ENCODE measurements at places on chromosomes 12 and 14. TPM values are rescaled to one million over a fixed set of nuclear protein-coding genes. Genes with fewer than 3 reads are reported as not detected.

- no peak for DNase-seq
Measured at GRCh38 chr12:102024765-102025164, 37.0 kb downstream of the WASHC3 start.

- no peak for DNase-seq
Measured at GRCh38 chr12:89834676-89835075, 126.0 kb upstream of the ATP2B1 start.

DNA sequence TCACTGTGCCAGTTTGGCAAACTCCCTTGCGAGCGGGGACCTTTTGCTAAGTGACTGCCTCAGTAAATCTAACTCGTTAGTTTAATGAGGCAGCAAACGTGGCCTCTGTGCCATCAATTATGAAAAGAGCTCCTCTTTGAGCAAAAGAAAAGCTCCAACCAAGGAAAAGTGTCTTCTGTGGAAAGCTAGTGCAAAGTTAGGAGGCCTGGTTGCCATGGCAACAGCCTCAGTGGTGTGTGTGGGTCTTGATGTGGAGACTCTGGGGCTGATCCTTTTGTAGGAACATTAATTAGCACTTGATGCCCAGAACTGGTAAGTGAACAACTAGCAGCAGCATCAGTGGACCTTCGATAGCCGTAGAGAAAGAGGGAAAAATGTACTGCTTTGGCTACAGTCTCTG lies 145.7 kb downstream of the CHST11 start:
- DNase-seq = no peak

The HEATR5A gene
- 15.7 TPM for total RNA-seq

The RESF1 gene
- 83.3 TPM for total RNA-seq

All from activated CD8-positive, alpha-beta T cell treated with anti-CD3 and anti-CD28 coated beads for 36 hours (primary cell).